ENCODE measurements at places on chromosomes 3 and 15.
A peak's percentile ranks its signal among the peaks of the same experiment; 100 is the strongest.

DNA sequence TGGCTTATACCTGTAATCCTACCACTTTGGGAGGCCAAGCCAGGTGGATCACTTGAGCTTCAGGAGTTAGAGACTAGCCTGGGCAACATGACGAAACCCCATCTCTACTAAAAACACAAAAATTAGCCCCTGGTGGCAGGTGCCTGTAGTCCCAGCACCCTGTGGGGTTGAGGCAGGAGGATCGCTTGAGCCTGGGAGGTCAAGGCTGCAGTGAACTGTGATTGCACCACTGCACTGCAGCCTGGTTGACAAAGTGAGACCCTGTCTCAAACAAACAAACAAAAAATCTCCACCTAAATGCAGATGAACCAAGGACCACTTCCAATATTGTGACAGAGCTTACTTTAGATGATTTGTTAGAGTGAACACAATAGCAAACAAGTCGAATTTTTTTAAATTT, 53.7 kb downstream of the TP53BP1 start:
- peaks cover 10% of the 10 kb centered on the region for H3K4me1 ChIP-seq
- DNase-seq, result no peak
- no peaks in the 10 kb centered on the region for H3K27me3 ChIP-seq
- H3K36me3 ChIP-seq, result peaks cover 56% of the 10 kb centered on the region
- H3K27ac ChIP-seq, result no peak overlapping the region

GRCh38 chr15:30943654-30944335, 40.1 kb downstream of the FAN1 start:
- H3K27ac ChIP-seq, result no peak overlapping the region
- no peaks in the 10 kb centered on the region for H3K4me1 ChIP-seq
- H3K27me3 ChIP-seq, result no peaks in the 10 kb centered on the region
- H3K4me3 ChIP-seq, result no peak overlapping the region
- no peak for DNase-seq

DNA sequence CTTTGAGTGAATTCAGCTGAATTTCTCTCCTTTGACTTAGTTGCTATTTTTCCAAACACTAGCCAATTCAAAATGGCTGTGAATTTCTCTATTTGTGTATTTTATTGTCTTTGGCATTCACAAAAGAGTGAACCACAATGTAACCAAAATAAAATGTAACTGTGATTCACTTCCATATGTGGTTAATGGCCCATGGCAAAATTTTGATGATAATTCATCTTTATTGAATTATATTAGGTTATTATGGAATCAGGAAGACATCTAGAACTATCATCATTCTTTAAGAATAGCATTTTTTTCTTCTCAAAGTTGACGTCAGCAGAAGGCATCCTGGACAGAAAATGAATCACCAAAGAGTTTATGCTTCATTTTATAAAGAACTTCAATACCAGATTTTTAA, 705.3 kb upstream of the NAALADL2 start:
- H3K4me3 ChIP-seq, result no peak overlapping the region
- H3K27me3 ChIP-seq, result peaks cover 2% of the 10 kb centered on the region
- DNase-seq, result no peak
- H3K4me1 ChIP-seq, result no peaks in the 10 kb centered on the region
- no peaks in the 10 kb centered on the region for H3K36me3 ChIP-seq

- H3K4me1 ChIP-seq, result no peaks in the 10 kb centered on the region
- DNase-seq, result no peak
- no peaks in the 10 kb centered on the region for H3K36me3 ChIP-seq
- no peak overlapping the region for H3K4me3 ChIP-seq
- H3K27me3 ChIP-seq, result no peaks in the 10 kb centered on the region
- H3K27ac ChIP-seq, result no peak overlapping the region
Observed at GRCh38 chr3:143224716-143225115, 105.1 kb downstream of the CHST2 start.

DNA sequence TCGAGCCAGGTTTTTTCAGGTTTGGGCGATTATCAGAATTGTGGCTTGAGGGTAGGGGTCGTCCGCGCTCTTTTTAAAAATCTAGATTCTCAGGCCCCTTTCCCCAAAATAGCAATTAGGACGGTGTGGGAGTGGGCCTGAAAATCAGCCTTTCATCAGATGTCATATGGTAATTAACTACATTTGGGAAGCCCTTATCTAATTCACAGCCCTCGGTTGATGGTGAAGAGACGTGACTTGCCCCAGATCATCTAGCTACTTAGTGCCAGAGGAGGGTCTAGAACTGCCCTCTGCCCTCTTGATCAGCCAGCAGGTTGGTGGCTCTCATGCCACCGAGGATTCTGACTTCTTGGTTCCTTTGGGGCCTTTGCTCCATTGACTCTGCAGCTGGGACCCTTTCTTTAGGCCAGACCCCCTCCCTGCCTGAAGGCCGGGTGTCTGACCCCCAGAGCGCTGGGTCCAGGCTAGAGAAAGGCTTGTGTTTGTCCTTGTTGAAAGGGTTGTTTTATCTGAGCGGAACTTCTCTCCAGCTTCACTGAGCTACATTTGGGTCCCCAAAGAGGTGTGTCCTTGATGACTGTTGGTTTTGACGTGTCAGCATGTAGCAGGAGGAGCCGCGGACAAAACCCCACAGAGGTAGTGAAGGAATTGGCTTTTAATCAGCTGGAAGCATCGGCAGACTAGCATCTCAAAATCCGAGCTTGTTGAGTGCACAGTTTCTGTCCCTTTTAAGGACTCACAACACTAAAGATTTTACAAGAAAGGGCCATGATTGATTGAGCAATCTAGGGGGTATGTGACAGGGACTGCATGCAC, 857 bp downstream of the AEN start:
- peak overlapping the region; percentile 85 for H3K4me3 ChIP-seq
- H3K36me3 ChIP-seq, result peaks cover 36% of the 10 kb centered on the region
- peak overlapping the region; percentile 90 for H3K27ac ChIP-seq
- DNase-seq, result no peak
- no peaks in the 10 kb centered on the region for H3K27me3 ChIP-seq

GRCh38 chr3:13853978-13854296, 25.9 kb downstream of the WNT7A start:
- peaks cover 36% of the 10 kb centered on the region for H3K36me3 ChIP-seq
- H3K27me3 ChIP-seq, result no peaks in the 10 kb centered on the region
- H3K4me3 ChIP-seq, result no peak overlapping the region
- H3K27ac ChIP-seq, result peak overlapping the region; percentile 98

- no peaks in the 10 kb centered on the region for H3K4me1 ChIP-seq
- H3K36me3 ChIP-seq, result no peaks in the 10 kb centered on the region
- H3K27me3 ChIP-seq, result no peaks in the 10 kb centered on the region
- no peak for DNase-seq
- H3K27ac ChIP-seq, result no peak overlapping the region
Observed at GRCh38 chr3:55708921-55709320, 221.8 kb upstream of the WNT5A start.

- H3K4me1 ChIP-seq, result no peaks in the 10 kb centered on the region
- DNase-seq, result no peak
- H3K4me3 ChIP-seq, result no peak overlapping the region
- no peaks in the 10 kb centered on the region for H3K36me3 ChIP-seq
- H3K27me3 ChIP-seq, result no peaks in the 10 kb centered on the region
- H3K27ac ChIP-seq, result no peak overlapping the region
Observed at GRCh38 chr3:128472449-128473179, 5.9 kb upstream of the DNAJB8 start.

- no peak for DNase-seq
- H3K4me3 ChIP-seq, result no peak overlapping the region
- H3K4me1 ChIP-seq, result no peaks in the 10 kb centered on the region
- no peaks in the 10 kb centered on the region for H3K27me3 ChIP-seq
Observed at GRCh38 chr3:158573714-158574113, 2.7 kb downstream of the MLF1 start.

- no peaks in the 10 kb centered on the region for H3K4me1 ChIP-seq
- H3K27ac ChIP-seq, result no peak overlapping the region
- DNase-seq, result peak; percentile 64
- H3K36me3 ChIP-seq, result no peaks in the 10 kb centered on the region
- H3K27me3 ChIP-seq, result no peaks in the 10 kb centered on the region
Observed at GRCh38 chr15:73897441-73898261, 24.3 kb downstream of the TBC1D21 start.

GRCh38 chr3:169945313-169945712, 21.3 kb upstream of the SEC62 start:
- H3K27me3 ChIP-seq, result no peaks in the 10 kb centered on the region
- DNase-seq, result no peak
- no peak overlapping the region for H3K4me3 ChIP-seq
- no peaks in the 10 kb centered on the region for H3K36me3 ChIP-seq

DNA sequence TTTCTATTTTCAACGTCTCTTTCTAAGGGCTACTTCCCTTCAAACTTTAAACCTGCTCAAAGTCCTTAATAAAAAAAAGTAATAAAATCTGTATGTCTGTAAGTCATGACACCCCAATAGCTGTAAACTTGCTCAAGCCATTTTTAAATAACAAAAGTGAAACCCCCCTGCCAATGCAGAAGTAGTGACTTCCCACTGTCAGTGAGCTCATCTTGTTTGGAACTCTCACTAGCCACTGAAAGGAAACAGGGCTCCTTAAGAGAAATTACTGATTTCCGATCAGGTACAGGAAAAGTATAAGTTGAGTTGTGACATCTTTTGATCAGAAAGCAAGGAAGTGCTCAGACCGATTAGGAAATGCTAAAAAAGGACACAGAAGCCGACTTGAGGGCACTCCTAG, 27.6 kb upstream of the GPR171 start:
- peaks cover 25% of the 10 kb centered on the region for H3K4me1 ChIP-seq
- H3K27me3 ChIP-seq, result no peaks in the 10 kb centered on the region
- no peak for DNase-seq

GRCh38 chr3:62859203-62859791, 15.9 kb downstream of the CADPS start:
- no peak for DNase-seq
- no peak overlapping the region for H3K4me3 ChIP-seq
- H3K36me3 ChIP-seq, result no peaks in the 10 kb centered on the region
- H3K4me1 ChIP-seq, result no peaks in the 10 kb centered on the region
- no peaks in the 10 kb centered on the region for H3K27me3 ChIP-seq

DNA sequence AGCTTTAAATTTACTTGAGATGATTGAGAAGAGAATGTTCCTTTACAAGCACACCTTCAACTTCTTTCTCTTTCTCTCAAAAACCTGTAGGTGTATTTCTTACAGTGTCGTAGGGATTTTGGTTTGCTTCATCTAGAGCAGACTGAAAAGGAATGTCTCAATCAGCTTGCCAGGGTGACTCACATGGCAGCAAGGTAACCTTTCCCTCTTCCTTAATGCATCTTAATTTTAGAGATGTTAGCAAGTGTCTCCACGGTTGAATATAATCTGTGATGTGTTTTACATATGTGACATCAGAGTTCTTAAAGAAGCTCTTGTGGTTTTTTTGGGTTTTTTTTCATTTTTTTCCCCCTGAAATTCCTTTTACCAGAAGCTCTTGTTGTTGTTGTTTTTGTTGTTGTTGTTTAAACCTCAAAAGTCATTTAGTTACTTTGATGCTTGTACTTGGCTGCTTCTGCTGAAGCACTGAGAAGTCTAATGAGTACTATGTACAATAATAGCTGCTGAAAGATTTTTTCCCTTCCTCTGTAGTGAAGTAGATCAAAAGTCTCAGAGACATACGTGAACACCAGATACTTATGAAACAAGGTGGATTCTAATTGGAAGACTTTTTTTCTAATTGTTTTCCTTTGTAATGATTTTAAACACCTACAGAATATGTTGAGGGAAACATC, 83.1 kb downstream of the RETNLB start:
- H3K27me3 ChIP-seq, result no peaks in the 10 kb centered on the region
- H3K4me1 ChIP-seq, result no peaks in the 10 kb centered on the region
- no peak overlapping the region for H3K27ac ChIP-seq
- peaks cover 15% of the 10 kb centered on the region for H3K36me3 ChIP-seq
- no peak overlapping the region for H3K4me3 ChIP-seq

DNA sequence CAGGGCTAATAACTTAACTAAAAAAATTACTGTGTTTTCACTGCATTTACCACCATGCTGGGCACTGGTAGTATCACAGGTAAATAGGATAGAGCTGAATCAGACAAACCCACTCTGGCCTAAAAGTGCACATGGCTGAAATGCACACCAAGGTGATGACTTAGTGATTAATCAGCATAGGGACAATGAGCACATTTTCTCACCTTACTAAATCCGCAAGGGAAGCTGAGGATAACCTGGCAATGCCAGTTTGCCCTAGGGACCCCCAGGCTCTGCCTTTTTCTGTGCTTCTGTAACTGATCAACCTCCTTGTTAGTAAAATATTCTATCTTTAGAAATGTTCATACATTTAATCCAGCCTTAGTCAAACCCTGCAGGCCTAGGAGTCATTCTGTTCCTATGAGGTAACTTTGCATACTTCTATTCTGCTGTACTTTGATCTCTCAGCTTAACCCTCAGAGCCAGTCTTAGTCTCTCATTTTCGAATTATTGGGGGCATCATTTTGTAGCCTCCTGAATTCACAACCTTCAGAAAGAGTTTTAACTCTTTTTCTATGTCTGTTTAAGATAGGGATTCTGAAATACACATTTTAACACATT, 562.9 kb upstream of the KCNMB2 start:
- no peak overlapping the region for H3K4me3 ChIP-seq
- peaks cover 20% of the 10 kb centered on the region for H3K4me1 ChIP-seq
- H3K27ac ChIP-seq, result no peak overlapping the region
- no peaks in the 10 kb centered on the region for H3K36me3 ChIP-seq
- no peak for DNase-seq
- H3K27me3 ChIP-seq, result no peaks in the 10 kb centered on the region

- no peak overlapping the region for H3K4me3 ChIP-seq
- no peak for DNase-seq
- H3K27me3 ChIP-seq, result no peaks in the 10 kb centered on the region
- H3K27ac ChIP-seq, result peak overlapping the region; percentile 99
Observed at GRCh38 chr3:5194801-5195509, 7.4 kb downstream of the EDEM1 start.

- no peaks in the 10 kb centered on the region for H3K36me3 ChIP-seq
- DNase-seq, result no peak
- no peaks in the 10 kb centered on the region for H3K27me3 ChIP-seq
Observed at GRCh38 chr3:107669669-107670068, 146.9 kb downstream of the BBX start.

DNA sequence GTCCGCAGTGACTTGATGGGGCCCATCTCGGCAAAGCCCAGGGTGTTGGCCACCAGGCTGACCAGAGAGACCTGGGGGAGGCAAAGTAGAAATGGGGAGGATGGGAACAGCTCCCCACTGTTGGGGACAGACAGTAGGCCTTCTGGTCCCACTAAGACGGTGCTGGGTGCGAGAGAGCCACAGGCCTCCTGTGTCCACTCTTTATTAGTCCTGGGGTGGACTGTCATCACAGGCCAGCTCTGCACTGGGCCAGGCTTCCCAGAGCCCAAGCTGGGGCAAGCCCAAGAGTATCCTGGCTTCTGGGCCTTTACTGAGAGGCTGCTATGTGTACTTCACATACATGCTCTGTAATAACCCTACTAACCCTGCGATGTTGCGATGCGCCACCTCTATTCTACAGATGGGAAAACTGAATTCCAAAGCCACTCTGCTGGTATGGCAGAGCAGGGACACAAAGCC, 66.4 kb downstream of the EXOG start:
- H3K27ac ChIP-seq, result no peak overlapping the region
- no peaks in the 10 kb centered on the region for H3K27me3 ChIP-seq
- no peak for DNase-seq

GRCh38 chr3:139797724-139798343, 120.1 kb upstream of the NMNAT3 start:
- no peaks in the 10 kb centered on the region for H3K27me3 ChIP-seq
- no peaks in the 10 kb centered on the region for H3K36me3 ChIP-seq
- H3K4me3 ChIP-seq, result no peak overlapping the region
- H3K27ac ChIP-seq, result no peak overlapping the region
- H3K4me1 ChIP-seq, result no peaks in the 10 kb centered on the region
